ENCODE measurements at places on chromosomes 6 and 20.

- peak; percentile 25 for DNase-seq
- no peak overlapping the region for H3K27ac ChIP-seq
- peak overlapping the region; percentile 11 for H3K4me3 ChIP-seq
Observed at GRCh38 chr20:34268851-34269636, 27.8 kb downstream of the ASIP start.

DNA sequence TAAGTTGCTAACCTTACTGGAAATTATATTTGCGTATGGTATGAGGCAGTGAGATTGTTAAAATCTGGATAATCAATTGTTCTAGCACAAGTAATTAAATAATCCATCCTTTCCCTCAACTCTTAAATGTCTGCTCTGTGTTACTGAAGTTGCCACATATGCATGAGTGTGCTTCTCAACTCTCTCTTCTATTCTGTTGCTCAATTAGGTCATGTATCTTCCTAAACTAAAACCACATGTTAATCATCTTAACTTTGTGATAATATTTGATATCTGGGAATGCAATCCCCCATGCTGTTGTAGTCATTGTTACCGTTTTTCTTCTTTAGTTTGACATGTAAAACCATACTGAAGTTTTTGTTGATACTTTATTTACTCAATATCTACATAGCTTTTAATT is 63.5 kb upstream of the STMND1 start:
- no peaks in the 10 kb centered on the region for H3K4me1 ChIP-seq
- no peaks in the 10 kb centered on the region for H3K36me3 ChIP-seq
- H3K27me3 ChIP-seq: peaks cover 17% of the 10 kb centered on the region
- H3K27ac ChIP-seq: no peak overlapping the region
- no peak for DNase-seq

- no peak overlapping the region for H3K4me3 ChIP-seq
- H3K36me3 ChIP-seq: peaks cover 44% of the 10 kb centered on the region
- H3K27ac ChIP-seq: peak overlapping the region; percentile 69
- no peaks in the 10 kb centered on the region for H3K27me3 ChIP-seq
Observed at GRCh38 chr6:35596448-35597442, 84.0 kb upstream of the TULP1 start.

DNA sequence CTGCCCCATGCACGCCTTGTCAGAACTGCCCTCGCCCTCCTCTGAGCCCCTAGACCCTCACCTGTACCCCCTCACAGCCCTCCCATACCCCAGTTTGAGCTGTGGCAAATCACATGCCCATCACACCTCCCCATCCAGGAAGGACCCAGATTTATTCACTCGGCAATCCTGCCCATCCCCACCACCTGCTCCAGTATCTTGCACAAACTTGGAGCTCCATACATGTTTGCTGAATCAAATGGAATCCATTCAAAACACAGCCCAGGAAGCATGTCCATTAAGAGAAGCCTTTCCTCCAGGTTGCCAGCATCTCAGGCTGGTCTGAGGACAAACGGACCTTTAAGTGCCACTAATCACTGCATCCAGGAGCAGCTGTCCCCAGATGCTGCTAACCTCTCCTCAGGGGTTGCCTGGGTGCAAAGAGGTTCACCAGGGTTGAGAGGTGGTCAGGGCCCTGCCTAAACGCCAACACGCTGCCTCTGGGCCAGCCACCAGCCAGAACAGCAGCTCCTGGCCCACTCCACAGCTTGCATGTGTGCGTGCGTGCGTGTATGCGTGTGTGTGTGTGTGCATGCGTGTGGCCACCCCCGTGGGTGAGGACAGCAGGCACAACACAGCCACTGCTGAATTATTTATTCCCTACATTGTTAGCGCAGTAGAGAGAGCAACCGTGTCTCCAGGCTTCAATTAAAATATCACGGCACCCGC is 31.0 kb downstream of the GRM4 start:
- no peak overlapping the region for H3K27ac ChIP-seq
- no peak for DNase-seq
- no peak overlapping the region for H3K4me3 ChIP-seq
- no peaks in the 10 kb centered on the region for H3K36me3 ChIP-seq
- peaks cover 19% of the 10 kb centered on the region for H3K27me3 ChIP-seq

DNA sequence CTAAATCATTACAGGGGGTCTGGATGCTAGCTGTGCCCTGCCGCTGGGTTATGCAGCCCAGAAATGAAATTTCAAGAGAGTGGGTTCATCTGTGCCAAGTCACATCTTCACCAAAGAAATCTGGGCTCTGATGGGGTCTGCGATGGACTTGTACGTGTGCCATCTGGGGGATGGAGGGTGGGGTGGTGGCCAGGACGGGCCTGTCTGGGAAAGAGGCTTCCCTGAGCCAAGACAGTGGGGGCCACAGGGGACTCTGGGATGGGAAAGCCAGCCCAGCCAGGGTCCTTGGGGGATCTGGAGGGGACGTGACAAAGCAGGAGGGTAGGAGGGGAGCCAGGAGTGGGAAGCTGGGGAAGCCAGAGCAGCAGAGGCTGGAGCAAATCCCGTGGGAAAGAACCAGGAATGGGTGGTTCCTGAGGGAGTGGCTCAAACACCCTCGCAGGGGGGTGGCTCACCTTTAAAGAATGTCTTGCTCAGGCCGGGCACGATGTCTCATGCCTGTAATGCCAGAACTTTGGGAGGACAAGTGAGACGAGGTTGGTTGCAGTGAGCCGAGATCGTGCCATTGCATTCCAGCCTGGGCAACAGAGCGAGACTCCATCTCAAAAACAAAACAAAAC is 36.3 kb upstream of the SULF2 start:
- H3K4me1 ChIP-seq: no peaks in the 10 kb centered on the region
- no peak for DNase-seq
- no peak overlapping the region for H3K27ac ChIP-seq
- H3K36me3 ChIP-seq: no peaks in the 10 kb centered on the region

- peak overlapping the region; percentile 36 for H3K4me3 ChIP-seq
- peak overlapping the region; percentile 99 for H3K27ac ChIP-seq
- H3K36me3 ChIP-seq: peaks cover 32% of the 10 kb centered on the region
- DNase-seq: no peak
- H3K27me3 ChIP-seq: peaks cover 5% of the 10 kb centered on the region
Observed at GRCh38 chr20:48766205-48766604, 61.6 kb downstream of the PREX1 start.

DNA sequence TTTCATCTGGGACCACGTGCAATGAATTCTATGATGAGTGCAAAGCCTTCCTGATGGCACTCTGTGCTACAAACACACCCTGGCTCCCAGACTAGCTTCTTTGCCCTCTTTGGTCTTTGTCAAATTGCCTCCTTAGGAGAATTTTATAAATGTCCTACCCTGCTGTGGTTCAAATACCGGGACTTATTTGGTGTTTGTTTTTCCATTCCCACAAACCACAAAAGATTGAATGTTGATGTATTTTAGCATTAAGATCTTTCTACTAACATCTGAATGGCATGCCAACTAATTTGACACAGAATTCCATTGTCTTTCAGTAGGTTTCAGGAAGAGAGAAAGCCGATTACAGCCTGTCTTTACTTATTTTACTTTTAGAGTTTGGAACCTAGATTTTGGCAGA is 424.2 kb upstream of the SLC35B3 start:
- no peaks in the 10 kb centered on the region for H3K36me3 ChIP-seq
- H3K4me1 ChIP-seq: no peaks in the 10 kb centered on the region
- H3K4me3 ChIP-seq: no peak overlapping the region
- no peak overlapping the region for H3K27ac ChIP-seq

DNA sequence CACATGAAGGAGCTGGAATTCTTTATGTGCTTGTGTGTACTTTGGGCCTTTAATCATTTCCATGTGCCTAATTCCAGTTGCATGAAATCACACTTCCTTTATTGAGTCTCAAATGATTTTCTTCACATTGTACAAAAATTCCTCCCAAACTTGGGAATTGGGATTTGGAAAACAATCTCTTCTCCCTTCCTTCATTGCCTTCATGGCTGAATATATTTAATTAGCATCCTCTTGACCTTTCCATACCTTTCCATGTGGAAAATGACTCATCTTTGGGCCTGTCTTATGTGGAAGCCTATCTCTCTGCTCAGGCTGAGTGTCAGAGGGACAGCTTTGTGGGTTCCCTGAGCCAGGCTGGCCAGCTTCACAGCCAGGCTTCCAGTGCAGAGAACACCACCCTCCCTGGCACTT is 33.0 kb upstream of the CDH4 start:
- H3K4me3 ChIP-seq: no peak overlapping the region
- no peaks in the 10 kb centered on the region for H3K4me1 ChIP-seq
- no peak for DNase-seq

- H3K27ac ChIP-seq: no peak overlapping the region
- H3K4me3 ChIP-seq: no peak overlapping the region
Observed at GRCh38 chr20:11153819-11154218, 480.0 kb upstream of the JAG1 start.
